ENCODE measurements at places on chromosomes 3 and 15. TPM values are rescaled to one million over a fixed set of nuclear protein-coding genes. Genes with fewer than 3 reads are reported as not detected.

THUMPD3 gene
- 50.2 TPM for total RNA-seq

GABRR3 gene
- total RNA-seq, result not detected

FGF12 gene
- 33.1 TPM for total RNA-seq

ZPLD1 gene
- not detected for total RNA-seq

SCG3 gene
- total RNA-seq, result 219 TPM

FBXO40 gene
- total RNA-seq, result not detected

SLC51A gene
- not detected for total RNA-seq

U2SURP gene
- total RNA-seq, result 105 TPM

AP3B2 gene
- 218 TPM for total RNA-seq

GYG1 gene
- 27.3 TPM for total RNA-seq

ITIH3 gene
- total RNA-seq, result not detected

GHSR gene
- total RNA-seq, result not detected

ZDHHC3 gene
- total RNA-seq, result 52.4 TPM

GRK7 gene
- total RNA-seq, result not detected

- H3K4me1 ChIP-seq, result no peaks in the 10 kb centered on the region
- no peaks in the 10 kb centered on the region for H3K27me3 ChIP-seq
- H3K36me3 ChIP-seq, result no peaks in the 10 kb centered on the region
- H3K27ac ChIP-seq, result no peak overlapping the region
- peak; percentile 26 for DNase-seq
Measured at GRCh38 chr3:159130108-159130507, 328.3 kb downstream of the MFSD1 start.

DNA sequence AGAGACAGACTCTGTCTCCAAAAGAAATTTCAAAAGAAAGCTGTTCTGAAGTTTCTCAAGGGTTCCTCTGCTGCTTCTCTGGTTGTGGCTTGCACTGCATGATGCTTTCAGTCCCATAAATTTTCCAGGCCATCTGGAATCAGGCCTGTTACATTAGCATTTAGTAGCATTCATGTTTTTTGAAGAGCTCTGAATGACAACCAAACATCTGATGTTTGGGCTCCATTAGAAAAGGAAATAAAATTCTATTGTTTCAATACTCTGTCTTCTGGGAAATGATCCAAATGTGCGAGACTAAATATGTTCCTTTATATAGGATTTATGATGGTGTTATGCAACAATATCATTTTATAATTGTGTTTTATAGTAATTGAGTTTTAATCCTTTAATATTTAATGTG is 455.8 kb downstream of the GABRG3 start:
- no peak for DNase-seq
- no peaks in the 10 kb centered on the region for H3K36me3 ChIP-seq

DNA sequence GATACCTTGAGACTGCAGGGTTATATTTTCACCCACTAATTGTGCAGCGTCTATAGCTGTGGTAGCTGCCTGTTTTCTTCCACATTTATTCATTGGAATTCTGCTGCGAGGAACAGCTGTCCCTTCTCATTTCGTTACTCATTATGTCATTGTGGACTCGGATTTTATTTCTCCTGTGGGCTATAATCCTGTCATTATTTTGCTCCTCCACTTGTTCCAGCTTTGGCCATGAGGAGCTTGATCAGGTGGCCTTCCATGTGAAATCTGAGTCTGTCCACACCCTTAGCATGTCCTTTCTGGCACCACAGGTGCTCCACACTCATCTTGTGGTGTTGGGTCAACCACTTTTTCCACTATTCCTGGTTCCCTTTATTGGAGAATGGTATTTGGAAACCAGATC is 14.8 kb downstream of the LYSMD4 start:
- peaks cover 31% of the 10 kb centered on the region for H3K4me1 ChIP-seq
- no peak overlapping the region for H3K27ac ChIP-seq
- peaks cover 13% of the 10 kb centered on the region for H3K36me3 ChIP-seq
- no peak overlapping the region for H3K4me3 ChIP-seq
- DNase-seq, result no peak

DNA sequence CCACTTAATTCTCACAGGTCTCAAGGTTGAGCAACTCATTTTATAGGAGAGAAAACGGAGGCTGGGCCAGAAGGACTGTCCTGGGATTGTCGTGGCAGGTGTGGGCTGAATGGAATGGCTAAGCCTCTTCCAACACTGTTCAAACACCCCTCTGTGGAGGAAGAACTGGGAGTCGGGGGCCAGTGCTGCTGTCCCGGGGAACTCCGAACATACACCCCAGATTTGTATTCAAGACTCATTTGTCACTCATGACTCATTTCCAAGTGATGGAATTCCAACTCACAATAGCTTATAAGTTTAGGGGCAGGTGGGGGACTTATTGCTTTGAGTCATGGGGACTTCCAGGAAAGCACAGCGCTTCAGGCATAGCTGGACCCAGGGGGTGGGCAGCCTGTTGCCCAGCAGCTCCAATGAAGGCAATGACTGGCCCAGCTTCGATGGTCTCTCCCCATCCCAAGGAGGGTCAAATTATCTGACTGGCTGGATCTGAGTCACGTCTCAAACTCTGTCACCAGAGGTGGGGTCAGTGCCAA is 72.5 kb downstream of the TM2D3 start:
- no peak overlapping the region for H3K4me3 ChIP-seq
- H3K27ac ChIP-seq, result no peak overlapping the region
- no peaks in the 10 kb centered on the region for H3K36me3 ChIP-seq
- peaks cover 2% of the 10 kb centered on the region for H3K4me1 ChIP-seq

DNA sequence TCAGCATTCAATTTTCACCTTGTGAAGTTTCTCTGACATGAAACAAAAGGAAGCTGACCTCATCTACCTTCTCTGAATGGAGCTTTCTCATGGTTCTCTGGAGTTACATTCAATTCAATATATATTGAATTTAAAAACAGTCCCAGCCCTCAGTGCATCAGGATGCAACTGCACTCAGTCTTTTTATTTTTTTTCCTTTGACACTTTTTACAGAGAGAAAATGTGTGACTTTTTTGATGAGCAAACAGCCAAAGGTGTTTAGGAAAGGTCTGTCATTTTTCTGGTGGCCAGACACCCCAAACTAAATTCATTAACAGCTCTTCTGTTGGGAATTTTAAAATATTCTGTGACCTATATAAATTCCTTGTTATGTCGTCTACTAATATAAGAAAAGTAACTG is 19.3 kb upstream of the SNRK start:
- H3K36me3 ChIP-seq, result peaks cover 4% of the 10 kb centered on the region
- H3K4me1 ChIP-seq, result no peaks in the 10 kb centered on the region
- no peak for DNase-seq

DNA sequence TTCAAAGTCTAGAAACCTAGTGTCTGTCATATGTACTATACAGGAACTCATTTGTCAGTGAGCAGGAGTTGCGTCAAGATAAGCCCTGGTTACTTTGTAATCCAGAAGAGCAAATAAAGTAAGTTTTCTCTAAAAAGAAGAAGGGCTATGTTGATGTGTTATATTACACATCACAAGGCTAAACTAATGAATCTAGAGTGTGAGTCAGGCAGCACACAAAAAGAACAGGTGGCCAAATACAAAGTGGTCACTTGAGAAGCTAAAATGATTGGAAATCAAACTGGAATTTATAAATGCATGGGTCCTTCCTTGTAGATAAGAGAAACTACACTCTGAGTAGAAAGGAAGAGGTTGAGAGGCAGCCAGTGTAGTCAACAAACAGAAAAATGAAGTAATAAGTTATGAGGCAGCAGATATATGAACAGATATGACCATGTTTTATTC is 771.6 kb downstream of the DIPK2A start:
- H3K4me3 ChIP-seq, result no peak overlapping the region
- H3K36me3 ChIP-seq, result no peaks in the 10 kb centered on the region
- no peak for DNase-seq
- H3K4me1 ChIP-seq, result no peaks in the 10 kb centered on the region
- H3K27ac ChIP-seq, result no peak overlapping the region

DNA sequence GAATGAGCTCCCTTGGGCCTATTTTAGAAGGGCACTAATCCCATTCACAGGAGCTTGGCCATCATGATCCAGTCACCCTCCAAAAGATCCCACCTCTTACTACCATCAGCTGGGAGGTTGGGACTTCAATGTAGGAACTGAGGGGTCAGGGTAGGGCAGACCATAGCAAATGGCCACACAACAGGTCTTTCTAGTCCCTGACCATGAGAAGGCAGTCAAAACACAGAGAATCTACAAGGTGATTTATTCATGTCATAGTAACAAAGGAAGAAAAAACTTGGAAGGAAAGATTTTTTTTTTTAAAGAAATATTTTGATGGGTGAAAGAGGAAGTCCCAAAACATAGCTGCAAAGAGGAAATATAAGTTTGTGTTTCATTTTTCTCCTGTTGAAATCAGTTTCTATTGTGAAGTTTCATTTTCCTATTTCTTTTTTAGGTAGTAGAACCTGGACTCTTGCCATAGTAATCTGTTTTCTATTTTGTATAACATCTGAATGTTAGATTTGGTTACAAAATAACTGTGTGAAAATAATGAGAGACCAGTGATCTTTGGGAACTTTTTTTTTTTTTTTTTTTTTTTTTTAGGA is 23.5 kb upstream of the TNFSF10 start:
- no peak overlapping the region for H3K27ac ChIP-seq
- H3K4me1 ChIP-seq, result no peaks in the 10 kb centered on the region
- no peaks in the 10 kb centered on the region for H3K36me3 ChIP-seq
- no peak for DNase-seq
- no peak overlapping the region for H3K4me3 ChIP-seq

- peak overlapping the region; percentile 92 for H3K4me3 ChIP-seq
- no peaks in the 10 kb centered on the region for H3K36me3 ChIP-seq
- DNase-seq, result peak; percentile 32
- peaks cover 8% of the 10 kb centered on the region for H3K4me1 ChIP-seq
- no peaks in the 10 kb centered on the region for H3K27me3 ChIP-seq
Measured at GRCh38 chr3:57557085-57557537, 1.0 kb downstream of the PDE12 start.

- no peaks in the 10 kb centered on the region for H3K36me3 ChIP-seq
- peaks cover 5% of the 10 kb centered on the region for H3K27me3 ChIP-seq
- no peak for DNase-seq
- H3K4me1 ChIP-seq, result peaks cover 3% of the 10 kb centered on the region
- no peak overlapping the region for H3K27ac ChIP-seq
Measured at GRCh38 chr3:150738688-150739087, 24.3 kb downstream of the SIAH2 start.

- no peak overlapping the region for H3K4me3 ChIP-seq
- no peaks in the 10 kb centered on the region for H3K36me3 ChIP-seq
- H3K27ac ChIP-seq, result no peak overlapping the region
- H3K27me3 ChIP-seq, result no peaks in the 10 kb centered on the region
- no peak for DNase-seq
Measured at GRCh38 chr3:148106062-148106461, 591.6 kb upstream of the AGTR1 start.

- H3K27ac ChIP-seq, result no peak overlapping the region
- peaks cover 6% of the 10 kb centered on the region for H3K4me1 ChIP-seq
- peaks cover 5% of the 10 kb centered on the region for H3K36me3 ChIP-seq
- peaks cover 6% of the 10 kb centered on the region for H3K27me3 ChIP-seq
Measured at GRCh38 chr3:97895216-97895615, 73.4 kb downstream of the CRYBG3 start.

- no peak overlapping the region for H3K27ac ChIP-seq
- H3K4me3 ChIP-seq, result no peak overlapping the region
- DNase-seq, result no peak
- H3K36me3 ChIP-seq, result no peaks in the 10 kb centered on the region
- H3K27me3 ChIP-seq, result peaks cover 2% of the 10 kb centered on the region
- H3K4me1 ChIP-seq, result no peaks in the 10 kb centered on the region
Measured at GRCh38 chr3:172333692-172334457, 114.4 kb downstream of the GHSR start.

DNA sequence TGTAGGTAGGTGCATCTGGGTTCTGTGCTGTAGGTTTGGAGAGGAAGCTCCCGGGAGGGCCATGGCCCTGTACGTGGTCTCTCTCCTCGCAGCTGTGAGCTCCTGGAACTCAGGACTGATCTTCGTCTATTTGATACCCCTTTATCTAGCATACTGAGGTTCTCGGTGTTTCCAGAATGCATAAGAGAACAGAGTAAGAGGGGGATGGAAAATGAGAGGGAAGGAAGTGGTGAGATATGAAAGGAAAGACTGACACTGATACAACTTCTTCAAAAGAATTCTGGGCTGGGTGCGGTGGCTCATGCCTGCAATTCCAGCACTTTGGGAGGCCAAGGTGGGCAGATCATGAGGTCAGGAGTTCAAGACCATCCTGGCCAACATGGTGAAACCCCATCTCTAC is 90.7 kb downstream of the CHRD start:
- H3K36me3 ChIP-seq, result no peaks in the 10 kb centered on the region
- no peaks in the 10 kb centered on the region for H3K27me3 ChIP-seq
- no peaks in the 10 kb centered on the region for H3K4me1 ChIP-seq
- no peak overlapping the region for H3K4me3 ChIP-seq

DNA sequence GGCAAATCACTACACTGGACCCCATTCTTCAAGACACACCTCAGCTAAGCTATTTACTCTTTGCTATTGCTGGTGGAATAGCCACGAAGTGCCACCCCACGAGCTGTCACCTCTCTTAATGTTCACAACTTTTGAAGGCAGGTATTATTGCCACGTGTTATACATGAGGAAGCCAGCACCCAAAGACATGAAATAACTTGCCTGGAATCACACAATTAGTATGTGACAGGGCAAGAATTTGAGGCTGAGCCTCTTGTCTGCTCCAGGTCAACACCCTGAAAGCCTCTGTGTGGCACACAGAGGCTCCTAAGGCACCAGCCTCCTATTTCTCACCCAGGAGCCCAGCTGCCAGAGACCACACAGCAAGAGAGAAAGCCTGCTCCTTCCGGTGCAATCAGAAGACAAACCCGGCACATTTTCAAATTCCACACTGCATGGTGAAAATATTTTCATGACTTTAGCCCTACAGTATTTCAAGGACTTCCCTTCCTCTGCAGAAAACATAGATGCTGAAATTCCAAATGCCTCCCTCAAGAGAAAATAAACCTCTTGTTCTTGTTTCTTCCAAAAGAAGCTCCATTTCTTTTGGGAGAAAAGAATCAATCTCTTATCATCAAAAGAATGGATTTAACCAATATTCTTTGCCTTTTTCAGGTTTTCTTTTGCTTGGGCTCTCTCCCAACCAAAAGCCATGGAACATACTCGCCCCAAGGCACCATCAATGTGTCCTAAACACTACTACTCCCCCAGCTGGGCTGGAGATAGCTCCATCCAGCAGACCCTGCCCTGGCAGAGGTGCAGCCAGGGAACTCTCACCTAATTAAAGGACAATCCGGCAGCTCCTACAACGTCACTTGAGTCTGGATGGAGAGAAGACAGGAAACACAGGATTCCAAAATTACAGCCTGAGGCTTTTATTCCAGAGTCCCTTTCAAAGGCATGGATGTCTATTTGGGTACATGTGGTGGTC is 84.7 kb upstream of the THBS1 start:
- no peak overlapping the region for H3K4me3 ChIP-seq
- no peak for DNase-seq
- no peak overlapping the region for H3K27ac ChIP-seq
- H3K27me3 ChIP-seq, result no peaks in the 10 kb centered on the region

DNA sequence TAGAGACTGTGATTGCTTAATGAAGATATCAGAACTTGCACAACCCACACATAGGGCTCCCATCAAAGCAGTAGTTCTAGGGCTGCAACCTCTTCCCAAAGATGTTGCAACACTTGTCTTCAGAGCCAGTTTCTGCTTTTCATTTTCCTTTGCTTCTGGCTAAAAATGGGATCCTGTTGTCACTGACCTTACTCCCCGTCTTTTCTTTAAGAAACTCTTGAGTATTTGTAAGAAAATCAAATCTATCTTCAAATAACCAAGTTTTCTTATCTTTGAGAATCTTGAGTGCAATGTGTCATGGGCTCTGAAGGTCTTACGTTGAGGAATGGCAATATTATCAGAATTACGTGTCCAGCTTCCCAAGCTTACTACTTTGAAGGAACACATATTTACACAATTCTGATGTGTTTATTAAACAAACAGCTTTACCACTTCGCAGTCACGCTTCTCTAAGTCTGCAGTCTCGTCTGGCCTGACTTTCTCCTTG is 24.1 kb downstream of the CACNA1D start:
- DNase-seq, result no peak
- no peak overlapping the region for H3K4me3 ChIP-seq
- no peaks in the 10 kb centered on the region for H3K4me1 ChIP-seq
- H3K27ac ChIP-seq, result no peak overlapping the region
